Calu3 (cell line): ENCODE measurements at places on chromosomes 2 and 18. TPM values are rescaled to one million over a fixed set of nuclear protein-coding genes. Genes with fewer than 3 reads are reported as not detected.

- no peak for DNase-seq
These were observed 1138.2 kb upstream of the TMEFF2 start for GRCh38 chr2:193332941-193333340.

DNA sequence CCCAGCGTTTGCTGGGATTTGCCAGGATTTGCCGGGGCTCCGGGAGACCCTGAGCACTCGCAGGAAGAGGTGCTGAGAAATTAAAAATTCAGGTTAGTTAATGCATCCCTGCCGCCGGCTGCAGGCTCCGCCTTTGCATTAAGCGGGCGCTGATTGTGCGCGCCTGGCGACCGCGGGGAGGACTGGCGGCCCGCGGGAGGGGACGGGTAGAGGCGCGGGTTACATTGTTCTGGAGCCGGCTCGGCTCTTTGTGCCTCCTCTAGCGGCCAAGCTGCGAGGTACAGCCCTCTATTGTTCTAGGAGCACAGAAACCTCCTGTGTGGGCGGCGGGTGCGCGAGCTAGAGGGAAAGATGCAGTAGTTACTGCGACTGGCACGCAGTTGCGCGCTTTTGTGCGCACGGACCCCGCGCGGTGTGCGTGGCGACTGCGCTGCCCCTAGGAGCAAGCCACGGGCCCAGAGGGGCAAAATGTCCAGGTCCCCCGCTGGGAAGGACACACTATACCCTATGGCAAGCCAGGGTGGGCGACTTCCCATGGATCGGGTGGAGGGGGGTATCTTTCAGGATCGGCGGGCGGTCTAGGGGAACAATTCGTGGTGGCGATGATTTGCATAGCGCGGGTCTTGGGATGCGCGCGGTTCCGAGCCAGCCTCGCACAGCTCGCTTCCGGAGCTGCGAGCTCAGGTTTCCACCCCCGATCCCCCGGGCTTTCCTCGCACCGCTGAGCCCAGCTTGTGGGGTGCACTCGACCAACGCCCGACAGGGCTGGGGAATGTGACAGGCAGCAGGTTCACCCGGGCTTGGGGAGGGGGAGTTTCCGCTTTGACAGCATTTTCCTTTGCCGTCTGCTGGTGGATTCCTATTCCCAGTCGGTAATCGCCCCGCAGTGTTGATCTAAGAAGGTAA lies 2.8 kb downstream of the ONECUT2 start:
- peak; percentile 73 for DNase-seq

- DNase-seq: no peak
These were observed 375.8 kb upstream of the LYPD1 start for GRCh38 chr2:133045787-133046186.

DNA sequence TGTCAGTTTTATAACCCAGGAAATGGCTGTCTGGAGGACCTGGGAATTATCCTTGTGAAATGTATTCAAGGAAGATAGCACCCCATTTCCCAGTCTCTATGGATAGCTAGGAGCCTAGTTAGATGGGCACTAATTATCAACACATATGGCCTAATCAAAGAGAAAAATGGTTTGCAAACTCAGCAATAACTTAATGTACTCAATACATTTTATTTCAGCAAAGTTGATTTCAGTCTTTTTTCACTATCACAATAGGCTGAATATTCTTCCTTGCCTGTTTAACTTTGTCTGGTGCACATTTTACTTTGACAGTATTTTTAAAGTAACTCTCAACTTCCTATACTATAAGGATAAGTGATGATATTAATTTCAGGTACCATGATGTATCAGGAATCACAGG lies 756.3 kb downstream of the CCDC85A start:
- DNase-seq: no peak

DNA sequence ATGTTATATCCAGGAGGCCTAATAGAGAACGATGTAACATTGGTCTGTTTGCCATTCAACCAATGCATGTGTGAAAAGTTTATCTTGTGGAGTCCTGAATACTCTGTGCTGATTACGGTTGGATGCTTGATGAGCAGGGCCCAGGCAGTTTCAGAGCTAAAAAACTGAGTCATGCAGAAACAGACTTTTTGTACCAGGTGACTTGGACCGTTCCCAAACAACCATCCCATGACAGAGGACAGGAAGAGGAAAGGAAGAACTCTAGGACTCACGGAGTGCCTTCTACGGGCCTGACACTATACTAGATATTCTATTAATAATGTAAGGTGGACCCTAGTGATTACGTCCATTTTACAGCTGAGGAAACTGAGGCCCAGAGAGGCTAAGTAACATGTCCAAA lies 142.1 kb downstream of the ARHGAP28 start:
- DNase-seq: no peak

DNA sequence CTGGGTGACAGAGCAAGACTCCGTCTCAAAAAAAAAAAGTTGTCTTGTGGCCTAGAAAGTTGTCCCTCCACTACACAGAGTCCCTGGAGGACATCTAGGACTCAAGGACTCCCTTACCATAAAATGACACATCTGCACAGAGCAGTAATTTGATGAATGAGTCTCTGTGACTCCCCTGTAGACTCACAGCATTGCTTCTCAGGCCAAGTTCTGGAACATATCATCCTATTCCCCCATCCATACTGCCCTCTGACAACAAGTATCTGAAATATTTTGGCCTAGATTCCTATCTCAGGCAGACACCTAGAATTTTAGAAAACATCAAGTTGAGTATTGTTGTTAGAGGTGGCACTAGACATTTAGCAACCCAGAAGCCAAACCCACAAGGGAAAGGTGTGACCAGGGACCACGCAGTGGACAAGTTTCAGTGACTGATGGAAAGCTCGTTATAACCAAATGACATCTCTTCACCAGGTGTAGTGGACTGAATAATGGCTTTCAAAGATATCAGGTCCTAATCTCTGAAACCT lies 97.9 kb upstream of the ATP8B1 start:
- DNase-seq: no peak

The ALKAL2 gene
- not detected in 2 replicates for total RNA-seq

DNA sequence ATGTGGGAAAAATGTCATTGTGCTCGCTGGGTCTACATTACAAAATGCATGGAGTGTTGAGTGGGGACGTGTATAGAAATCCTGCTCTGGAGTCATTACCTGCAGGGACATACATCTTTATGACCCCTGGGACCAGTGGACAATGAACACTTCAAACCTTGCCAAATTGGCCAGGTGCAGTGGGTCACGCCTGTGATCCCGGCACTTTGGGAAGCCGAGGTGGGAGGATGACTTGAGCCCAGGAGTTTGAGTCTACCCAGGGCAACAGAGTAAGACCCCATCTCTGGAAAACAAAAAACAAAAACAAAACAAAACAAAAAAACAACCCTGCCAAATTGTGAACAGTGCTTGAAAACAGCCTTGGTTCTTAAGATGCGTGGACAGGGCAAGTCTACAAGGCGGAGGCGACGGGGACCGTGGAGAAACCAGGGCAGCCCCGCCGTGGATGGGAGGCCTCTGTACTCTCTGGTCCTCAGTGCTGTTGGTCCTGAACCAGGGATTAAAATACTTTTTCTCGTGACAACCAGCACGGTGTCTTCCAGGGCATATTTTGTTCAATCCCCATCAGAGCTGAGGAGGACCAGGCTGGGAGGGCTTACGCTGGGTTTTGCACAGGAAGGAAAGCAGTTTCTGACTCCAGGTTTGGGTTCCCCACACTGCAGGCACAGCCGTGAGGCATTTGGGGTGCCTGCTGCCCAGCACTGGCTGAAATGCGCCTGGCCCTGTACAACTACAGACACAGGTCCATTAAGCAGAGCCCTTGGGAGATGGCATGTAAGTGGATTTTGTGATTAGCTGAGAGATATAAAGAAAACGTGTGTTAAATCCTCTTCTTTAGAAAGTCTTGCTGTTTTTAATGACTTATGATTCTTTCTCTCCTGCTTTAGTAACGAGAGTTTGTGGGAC lies 13.7 kb downstream of the COLEC11 start:
- DNase-seq: no peak

GRCh38 chr18:55289775-55290174 lies 298.2 kb downstream of the TCF4 start:
- no peak for DNase-seq

GRCh38 chr2:202033317-202034248 lies at the start of gene FZD7:
Gene FZD7, plus strand, starts transcription at chr2:202033855. Its CDS starts 793 bp downstream, at chr2:202034648.
- DNase-seq: peak; percentile 95

- DNase-seq: no peak
These were observed 35.2 kb downstream of the CYRIA start for GRCh38 chr2:16630463-16630862.

The IL1RL2 gene
- 0.68 and 0.73 TPM in 2 replicates for total RNA-seq

GRCh38 chr18:6606411-6607085 lies 123.0 kb upstream of the ARHGAP28 start:
- DNase-seq: no peak

- DNase-seq: no peak
These were observed 19.0 kb downstream of the CLUL1 start for GRCh38 chr18:615773-616172.

The SOCS6 gene
- 26.1 and 33.0 TPM in 2 replicates for total RNA-seq

The IL1F10 gene
- not detected in 2 replicates for total RNA-seq

The TAF1B gene
- 17.8 and 23.0 TPM in 2 replicates for total RNA-seq
